Hepatic stellate cell (primary cell): ENCODE measurements at places on chromosomes 12 and 14.

DNA sequence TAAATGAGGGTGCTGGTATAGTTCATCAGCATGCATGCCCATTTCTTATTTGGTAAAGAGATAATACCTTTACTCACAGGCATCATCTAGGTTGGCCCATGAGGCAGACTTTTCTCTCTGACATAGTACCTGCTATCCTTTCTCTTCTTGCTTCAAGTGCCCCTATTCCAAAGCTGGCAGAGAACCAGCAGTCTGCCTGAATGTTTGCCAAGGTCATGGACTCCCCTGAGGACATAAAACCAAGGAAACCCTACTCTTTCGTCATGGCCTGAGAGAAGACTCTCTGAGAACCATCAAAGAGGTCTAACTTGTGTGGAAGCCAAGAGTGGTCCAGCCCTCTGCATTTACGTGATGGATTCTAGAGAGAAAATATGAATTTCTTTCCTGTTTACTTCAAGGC, 11.9 kb downstream of the PPP1R36 start:
- no peak for DNase-seq

- DNase-seq = peak; percentile 12
Observed at GRCh38 chr12:114918535-114919233, 234.7 kb upstream of the TBX3 start.

DNA sequence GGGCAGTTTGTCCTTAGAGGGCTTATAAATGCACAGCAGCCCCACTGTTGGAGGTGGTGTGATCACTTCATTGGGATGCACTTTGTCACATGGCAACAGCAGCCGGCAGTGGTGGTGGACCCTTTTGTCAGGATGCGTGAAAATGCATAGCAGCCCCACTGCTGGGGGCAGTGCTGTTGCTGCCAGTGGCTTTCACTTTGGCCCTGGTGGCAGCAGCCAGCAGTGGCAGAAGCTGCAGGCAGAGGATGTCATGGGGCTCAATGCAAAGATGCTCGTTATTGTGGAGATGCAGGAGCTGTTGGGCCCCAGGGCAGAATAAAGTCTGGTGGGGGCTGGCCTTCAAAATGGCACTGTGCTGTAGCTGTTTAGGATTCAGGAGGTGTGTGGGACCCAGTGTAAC, 173.0 kb upstream of the DAAM1 start:
- no peak for DNase-seq

DNA sequence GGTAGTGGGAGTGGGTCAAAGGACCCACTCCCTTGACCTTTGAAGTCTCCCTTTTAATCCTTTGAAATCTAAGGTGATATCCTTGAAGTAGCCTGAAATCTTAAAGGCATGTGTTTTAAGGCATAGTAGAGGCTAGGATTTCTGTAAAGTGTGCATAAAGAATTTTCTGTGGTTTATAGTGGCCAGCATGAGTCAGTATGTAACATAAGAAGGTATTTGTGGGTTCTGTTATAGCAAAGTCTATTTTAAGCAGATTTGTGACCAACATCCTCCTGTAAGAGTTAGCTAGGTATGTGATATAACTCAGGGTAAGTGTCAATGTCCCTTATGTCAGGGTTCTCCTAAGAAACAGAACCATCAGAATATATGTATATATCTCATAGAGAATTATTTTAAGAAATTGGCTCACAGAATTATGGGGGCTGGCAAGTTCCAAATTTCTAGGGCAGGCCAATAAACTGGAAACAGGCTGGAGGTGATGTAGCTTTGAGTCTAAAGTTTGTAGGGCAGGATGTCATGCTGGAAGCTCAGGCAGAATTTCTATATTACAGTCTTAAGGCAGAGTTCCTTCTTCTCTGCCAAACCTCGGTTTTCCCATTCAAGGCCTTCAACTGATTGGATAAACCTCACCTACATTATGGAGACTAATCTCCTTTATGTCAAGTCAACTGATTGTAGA, 18.7 kb upstream of the EPYC start:
- DNase-seq = peak; percentile 8

DNA sequence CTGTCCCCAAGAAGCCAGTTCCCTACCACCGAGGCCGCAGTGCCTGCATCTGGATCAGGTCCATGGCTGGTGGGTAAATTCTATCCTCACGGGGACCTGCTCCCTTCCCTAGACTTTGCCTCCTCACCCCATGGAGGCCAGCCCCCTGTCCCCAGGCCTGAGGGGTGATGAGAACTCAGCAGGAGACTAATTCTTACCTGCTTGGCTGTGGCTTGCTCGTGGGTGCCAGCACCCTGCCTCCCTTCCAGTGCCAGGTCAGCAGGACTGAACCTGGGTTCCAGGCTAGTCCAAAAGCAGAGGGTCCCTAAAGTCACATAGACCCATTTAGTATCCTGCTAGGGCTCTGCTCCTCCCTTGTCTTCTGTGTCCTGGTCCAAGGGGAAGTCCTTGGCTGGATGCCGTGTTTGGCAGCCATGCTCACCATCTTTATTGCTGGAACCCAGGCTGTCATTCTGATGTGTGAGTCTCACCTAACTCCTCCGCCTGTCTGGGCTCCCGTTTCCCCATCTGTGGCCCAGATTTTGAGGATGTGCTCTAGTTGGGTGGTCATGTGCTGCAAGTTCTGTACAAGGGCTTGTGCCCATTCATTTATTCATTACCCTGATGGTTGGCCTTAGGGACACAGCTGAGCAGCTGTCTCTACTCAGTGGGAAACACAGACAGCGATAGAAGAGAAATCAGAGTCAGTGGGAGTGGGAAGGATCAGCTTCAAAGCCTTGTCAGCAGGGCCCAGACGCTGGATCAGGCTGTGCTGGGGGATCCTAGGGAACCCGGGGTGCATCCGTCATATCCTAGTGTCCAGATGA, 949 bp downstream of the PLBD2 start:
- DNase-seq = peak; percentile 53

DNA sequence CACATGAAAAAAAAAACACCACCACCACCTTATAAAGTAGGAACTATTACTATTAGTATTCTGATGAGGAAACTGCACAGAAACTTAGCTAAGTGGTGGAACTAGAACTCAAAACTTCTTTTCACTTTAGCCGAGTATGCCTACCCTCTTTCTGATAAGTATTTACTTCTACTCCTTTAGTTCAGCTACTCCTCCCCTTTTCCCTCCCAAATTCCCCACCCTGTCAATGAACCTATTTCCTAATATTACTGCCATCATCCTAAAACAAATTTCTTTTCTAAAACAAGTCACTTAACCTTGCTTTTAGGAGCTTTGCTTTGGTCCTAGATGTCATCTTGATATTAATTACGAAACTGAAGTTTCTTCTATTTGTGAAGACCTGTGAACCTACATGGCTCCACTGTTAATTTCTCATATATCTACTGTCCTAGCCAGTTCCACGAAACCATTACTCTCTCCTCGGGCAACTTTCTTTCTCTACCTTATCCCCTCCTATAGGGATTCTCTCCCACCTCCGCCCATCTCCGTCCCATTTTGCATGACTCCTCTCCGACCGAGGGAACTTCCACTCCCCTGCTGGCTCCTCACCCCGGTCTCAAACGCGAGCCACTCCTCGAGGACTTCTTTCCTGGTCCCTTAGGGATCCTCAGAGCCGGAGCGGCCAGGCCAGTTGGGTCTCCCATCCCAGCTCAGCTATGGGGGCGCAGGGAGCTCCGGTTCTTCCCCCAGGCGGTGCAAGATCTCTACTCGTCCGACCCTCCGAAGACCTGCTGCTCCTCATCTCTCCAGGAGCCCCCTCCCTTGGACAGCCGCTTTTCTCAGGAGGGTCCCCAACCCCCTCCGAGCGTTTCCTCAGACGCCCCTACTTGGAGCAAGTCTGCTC, 1.1 kb downstream of the NUMB start:
- peak; percentile 36 for DNase-seq

GRCh38 chr12:124508381-124509079, 58.9 kb downstream of the NCOR2 start:
- DNase-seq = peak; percentile 54

GRCh38 chr12:116370004-116370404, 92.5 kb upstream of the MED13L start:
- peak; percentile 76 for DNase-seq

GRCh38 chr14:38774162-38774561, 328.9 kb downstream of the SEC23A start:
- no peak for DNase-seq

DNA sequence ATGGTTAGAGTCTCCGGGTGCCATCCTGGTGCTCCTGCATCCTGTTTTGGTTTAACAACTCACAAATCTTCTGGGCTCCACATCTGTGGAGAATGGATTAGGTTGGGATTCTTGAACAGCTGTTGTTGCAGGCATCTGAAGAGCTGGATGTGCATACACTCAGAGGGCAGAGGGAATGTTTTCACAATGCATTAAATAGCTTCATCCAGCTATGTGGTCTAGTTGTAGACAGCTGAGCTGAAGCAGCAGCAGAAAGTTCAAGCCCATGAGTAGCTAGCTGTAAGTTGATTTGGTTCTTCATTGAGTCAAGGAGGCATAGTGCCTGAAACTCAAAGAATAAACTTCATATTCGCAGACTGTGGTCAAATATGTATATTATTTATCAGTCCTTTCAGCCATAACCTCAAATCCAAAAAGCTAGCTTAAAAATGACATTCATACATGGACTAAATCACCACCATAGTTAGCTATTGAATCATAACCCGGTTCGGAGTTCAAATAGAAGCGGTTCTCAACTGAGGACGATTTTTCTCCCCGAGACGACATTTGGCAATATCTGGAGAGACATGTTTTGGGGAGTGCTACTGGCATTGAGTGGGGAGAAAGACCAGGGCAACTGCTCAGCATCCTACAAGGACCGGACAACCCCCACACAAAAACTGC, 858 bp upstream of the ANKRD13A start:
- no peak for DNase-seq

DNA sequence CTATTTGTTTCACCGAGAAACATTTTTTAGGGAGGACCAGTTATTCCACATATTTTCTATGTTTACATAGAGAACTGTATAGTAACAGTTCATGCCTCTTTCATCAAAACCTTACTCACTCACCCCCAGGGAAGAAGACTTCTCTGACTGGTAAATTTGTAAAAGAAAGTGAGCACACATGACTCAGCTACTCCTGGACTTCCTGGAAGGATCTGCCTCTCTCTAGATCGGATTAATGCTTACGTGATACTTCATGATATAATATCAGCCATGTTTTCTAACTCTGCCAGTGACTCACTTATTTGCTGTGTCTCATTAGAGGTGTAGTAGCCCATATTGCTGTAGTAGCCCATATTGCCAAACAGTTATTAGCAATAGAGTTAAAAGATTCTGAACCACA, 494.3 kb upstream of the ATXN7L3B start:
- no peak for DNase-seq

GRCh38 chr14:77707724-77708408, at the start of the genes ALKBH1 and SLIRP:
Gene ALKBH1, minus strand, starts transcription at chr14:77708023. Its CDS starts 19 bp downstream, at chr14:77708004.
Gene SLIRP, plus strand, starts transcription at chr14:77708103. Its CDS starts 9 bp downstream, at chr14:77708112.
- DNase-seq = peak; percentile 90

GRCh38 chr14:61191733-61192132, 89.4 kb downstream of the TMEM30B start:
- DNase-seq = no peak

DNA sequence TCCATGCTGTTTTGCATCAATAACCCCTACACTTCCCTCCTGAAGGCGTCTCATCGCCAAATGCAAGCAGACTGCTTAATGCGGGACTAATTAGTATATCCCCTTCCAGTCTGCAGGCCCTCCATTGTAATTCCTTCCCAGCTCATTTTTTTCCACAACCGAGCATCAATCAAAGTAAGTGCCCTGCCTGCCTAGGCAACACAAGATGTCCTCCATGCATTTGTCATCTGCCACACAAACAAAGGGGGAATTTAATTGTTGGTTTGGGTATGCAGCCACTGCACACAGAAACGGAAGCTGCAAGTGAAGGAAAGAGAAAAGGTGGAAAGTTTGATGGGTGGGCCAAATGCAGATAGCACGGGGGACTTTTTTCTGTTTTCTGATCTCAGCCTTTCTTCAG, 168.0 kb downstream of the EGLN3 start:
- no peak for DNase-seq

GRCh38 chr12:65389436-65389835, 111.0 kb downstream of the MSRB3 start:
- DNase-seq = no peak

GRCh38 chr14:55638665-55639064, 58.7 kb downstream of the KTN1 start:
- no peak for DNase-seq

DNA sequence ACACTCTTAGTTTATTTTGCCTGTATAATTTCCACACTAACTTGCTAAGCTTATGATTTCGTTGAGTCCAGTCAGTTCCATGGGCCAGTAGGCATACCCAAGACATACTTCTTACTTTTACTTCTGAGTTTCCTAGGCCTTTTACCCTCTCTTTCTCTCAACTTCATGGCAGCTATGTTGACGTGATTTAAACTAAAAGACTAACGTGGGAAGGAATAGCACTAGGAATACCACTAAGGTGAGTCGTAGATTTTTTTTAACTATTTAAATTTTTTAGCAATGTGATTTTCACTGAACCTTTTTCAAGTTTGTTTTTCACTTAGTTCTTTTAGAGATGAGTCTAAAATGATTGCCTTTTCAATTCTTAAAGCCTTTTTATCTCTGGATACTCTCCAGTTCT, 793.5 kb upstream of the NOVA1 start:
- DNase-seq = no peak

DNA sequence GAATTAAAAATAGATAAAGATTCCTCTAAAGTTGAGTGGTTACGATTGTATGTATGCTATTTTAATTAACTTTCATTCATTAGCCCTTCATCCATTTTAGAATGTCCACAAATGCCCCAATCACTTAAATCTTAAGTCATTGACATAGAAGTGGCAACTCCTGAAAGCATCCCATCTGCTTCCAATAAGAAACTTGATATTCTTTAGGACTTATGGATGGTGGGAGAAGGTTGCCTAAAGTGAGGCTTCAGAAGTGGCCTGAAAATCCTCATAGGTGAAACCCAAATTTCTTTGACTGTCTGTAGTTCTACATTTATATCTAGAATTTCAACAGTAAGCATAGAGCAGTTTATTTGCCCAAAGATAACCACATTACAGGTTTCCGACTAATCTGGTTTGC, 161.7 kb upstream of the HMGA2 start:
- no peak for DNase-seq

GRCh38 chr14:96710060-96710666, 87.0 kb upstream of the VRK1 start:
- DNase-seq = no peak

DNA sequence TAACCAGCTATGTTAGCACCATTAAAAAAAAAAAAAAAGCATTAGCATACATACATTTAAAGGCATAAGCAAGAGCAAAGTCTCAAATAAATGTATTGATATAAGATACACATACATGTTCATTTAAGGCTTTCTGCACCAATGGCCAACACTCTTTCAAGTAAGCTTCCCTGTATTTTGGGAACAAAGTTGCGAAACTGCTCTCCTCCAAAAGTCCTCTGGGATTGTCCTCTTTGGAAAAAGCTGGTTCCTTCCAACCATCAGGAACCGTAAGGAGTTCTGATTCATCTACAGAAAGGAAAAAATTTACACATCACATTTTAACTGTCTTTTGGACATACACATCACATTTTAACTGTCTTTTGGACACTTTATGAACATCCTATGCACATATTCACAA, 3.2 kb downstream of the KRR1 start:
- no peak for DNase-seq

- DNase-seq = no peak
Observed at GRCh38 chr12:45302621-45303369, 86.9 kb downstream of the ANO6 start.

- no peak for DNase-seq
Observed at GRCh38 chr12:80262346-80262745, 163.0 kb downstream of the OTOGL start.
